ENCODE measurements at places on chromosomes 1 and 21.

DNA sequence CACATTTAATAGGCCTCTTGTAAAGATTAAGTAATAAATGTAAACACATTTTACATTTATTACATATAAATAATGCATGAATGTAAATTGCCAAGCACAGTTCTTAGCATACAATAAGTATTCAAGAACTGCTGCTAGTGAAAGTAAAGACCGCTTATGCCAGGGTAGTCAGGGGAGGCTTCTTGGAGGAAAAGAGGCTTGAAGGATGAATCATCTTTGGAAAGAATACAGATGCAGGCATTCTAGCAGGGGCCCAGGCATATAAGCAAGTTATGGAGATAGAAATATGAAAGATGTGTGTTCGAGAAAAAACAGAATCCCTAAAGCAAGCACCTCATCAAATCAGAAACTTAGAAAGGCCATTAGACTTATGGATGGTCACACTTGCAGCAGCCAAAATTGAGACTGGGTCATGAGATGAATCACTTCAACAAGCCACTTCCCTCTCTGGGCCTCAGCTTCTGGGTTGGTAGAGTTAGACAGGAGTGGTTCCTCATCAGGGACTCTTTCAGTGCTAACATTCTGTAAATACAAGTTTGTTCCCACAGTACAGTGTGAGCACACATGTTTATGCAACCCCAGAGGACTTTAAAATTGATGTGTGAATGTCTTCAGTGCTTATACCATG is 79.8 kb upstream of the ROR1 start:
- DNase-seq, result no peak

- no peak for DNase-seq
Measured at GRCh38 chr1:26022404-26022779, 817 bp downstream of the EXTL1 start.

- no peak for DNase-seq
Measured at GRCh38 chr1:219322766-219323165, 149.1 kb downstream of the LYPLAL1 start.

DNA sequence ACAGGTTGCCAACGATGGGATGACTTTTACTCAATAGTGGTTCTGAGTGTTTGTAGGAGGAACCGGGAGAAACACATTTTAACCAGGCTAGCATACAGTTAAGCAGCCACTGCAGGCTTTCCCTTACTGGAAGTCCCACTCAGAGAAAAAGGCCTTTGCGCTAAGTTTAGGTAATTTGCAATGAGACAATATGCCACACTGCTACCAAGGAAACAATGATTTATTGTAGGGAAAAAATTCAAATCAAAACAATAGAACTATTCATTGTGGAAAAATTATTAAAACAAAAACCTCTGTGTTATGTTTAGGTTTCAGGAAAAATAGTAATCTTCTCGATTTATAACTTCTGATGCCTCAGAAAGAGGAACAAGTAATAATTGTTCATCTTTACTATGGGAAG is 51.4 kb upstream of the CR2 start:
- DNase-seq, result no peak

- DNase-seq, result no peak
Measured at GRCh38 chr1:67821263-67821662, 12.0 kb downstream of the GNG12 start.

DNA sequence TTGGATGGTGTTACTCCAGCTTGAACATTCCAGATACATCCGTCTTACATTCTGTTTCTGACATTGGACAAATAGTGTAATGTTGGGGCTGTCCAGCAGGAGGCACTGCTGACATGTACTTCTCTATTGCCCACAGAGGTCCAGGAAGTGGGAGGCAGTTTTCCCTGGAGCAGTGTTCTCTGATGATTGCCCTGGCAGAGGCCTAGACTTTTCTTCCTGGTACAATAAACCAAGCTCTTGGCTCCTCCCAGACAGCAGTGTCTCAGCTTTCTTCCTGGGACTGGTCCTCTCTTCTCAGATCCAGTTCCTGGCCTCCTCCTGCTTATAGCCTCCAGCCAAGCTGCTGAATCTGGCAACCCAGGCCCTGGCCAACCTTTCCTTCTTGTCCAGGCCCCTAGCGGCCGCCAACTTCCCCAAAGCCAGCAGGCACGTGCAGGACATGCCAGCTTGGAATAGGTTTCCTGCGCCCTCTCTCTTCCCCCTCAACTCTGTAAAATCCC is 14.9 kb upstream of the IFNLR1 start:
- DNase-seq, result peak; percentile 32

DNA sequence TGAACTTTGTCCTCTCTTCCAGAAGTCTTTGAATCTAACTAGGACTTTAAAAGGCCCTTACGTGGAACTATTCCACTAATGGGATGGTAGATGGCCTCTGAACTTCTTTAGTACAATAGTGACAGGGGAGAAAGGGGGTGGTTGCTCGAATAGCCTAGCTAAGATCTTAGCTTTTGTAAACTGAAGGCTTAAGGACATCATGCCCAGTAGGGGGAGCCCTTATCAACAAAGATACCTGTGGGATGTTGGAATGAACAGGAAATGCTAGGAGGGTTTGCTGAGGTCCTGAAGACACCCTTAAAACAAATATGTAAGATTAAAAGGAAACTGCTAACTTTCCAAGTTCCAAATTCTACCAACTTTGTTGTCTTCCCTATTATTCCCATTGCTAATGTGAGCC is 33.2 kb downstream of the NHLH2 start:
- peak; percentile 66 for DNase-seq

DNA sequence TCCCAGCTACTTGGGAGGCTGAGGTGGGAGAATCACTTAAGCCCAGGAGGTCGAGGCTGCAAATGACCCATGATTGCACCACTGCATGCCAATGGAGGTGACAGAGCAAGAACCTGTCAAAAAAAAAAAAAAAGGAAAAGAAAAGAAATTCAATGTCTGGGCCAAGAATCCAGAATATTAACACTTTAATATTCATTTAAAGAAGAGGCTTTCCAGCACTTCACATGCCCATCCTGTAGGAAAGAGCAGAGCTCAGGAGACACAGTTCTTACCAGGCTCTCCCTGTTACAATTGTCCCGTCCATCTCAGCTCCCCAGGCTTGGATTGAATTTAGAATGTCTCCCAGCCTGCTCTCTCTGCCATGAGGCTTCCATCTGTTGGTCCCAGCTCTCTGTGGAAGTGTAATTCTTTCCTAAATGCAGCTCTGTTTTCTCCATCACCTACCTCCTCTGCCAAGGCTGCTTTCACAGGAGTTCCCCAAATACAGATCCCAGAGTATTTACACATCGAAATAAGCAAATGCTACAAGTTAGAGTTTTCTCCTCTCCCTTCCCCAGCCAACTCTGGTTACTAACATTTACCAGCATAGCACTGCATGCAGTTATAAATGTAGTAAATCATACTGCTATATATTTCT is 116.6 kb upstream of the CDC42BPA start:
- no peak for DNase-seq
